ENCODE measurements at places on chromosomes 6 and 20.

DNA sequence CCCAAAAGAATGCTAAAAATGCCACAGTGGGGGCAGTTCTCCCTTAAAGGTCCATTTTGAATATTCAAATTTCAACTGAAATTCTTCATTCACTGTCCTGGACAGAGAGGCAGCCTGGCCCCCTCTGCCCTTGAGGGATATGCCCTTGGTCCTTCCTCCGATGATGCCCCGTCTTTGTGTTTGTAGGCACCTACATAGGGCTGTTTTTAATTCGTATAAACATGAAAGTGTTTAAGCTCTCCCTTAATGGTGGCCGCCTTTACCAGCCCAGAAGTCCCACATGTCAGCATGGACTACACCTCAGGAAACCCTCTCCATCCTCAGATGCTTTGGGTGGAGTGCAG is 70.2 kb downstream of the SSR1 start:
- no peak for DNase-seq

- no peak for DNase-seq
These were observed 49.2 kb downstream of the CDKAL1 start for GRCh38 chr6:20583444-20583800.

DNA sequence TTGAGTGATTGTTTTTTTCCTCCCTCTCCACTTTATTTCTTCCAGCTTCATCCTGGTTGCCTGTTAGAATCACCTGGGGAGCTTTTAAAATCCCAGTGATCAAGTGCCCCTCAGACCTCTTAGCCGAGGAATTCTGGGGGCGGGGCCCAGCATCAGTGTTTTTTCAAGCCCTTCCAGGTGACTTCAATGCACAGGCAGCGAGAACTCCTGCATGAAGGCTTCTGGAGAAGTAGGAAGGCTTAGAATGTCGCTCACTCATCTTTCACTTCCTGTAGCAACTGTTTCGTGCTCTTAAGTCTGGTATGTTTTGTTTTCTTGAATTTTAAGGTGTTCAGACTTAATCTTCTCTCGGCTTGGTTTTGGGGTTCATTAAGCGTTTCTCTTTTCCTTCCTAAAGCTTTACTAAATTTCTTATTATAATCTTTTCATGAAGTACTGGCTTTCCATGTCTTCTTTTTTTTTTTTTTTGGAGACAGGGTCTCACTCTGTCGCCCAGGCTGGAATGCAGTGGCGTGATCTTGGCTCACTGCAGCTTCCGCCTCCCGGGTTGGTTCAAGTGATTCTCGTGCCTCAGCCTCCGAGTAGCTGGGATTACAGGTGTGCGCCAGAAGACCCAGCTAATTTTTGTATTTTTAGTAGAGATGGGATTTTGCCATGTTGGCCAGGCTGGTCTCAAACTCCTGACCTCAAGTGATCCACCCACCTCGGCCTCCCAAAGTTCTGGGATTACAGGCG is 30.9 kb upstream of the TULP1 start:
- no peak for DNase-seq

DNA sequence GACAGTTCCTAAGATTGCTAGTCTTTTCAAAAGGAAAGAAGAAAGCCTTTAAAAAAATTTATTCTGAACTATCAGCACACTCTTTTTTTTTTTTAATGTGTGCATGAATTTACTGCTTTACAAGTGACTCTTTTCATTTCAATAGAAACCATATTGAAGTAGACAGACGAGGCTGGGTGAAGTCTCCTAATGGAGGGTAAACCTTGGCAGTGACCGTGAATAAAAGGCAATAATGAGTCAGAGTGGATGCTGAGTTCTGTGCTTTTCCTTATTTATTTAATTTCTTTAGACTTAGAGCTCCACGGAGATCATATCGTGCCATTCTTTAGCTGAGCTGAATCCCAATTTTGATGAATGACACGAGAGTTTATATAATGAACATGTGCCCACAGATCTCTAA is 196.9 kb downstream of the PRL start:
- no peak for DNase-seq

DNA sequence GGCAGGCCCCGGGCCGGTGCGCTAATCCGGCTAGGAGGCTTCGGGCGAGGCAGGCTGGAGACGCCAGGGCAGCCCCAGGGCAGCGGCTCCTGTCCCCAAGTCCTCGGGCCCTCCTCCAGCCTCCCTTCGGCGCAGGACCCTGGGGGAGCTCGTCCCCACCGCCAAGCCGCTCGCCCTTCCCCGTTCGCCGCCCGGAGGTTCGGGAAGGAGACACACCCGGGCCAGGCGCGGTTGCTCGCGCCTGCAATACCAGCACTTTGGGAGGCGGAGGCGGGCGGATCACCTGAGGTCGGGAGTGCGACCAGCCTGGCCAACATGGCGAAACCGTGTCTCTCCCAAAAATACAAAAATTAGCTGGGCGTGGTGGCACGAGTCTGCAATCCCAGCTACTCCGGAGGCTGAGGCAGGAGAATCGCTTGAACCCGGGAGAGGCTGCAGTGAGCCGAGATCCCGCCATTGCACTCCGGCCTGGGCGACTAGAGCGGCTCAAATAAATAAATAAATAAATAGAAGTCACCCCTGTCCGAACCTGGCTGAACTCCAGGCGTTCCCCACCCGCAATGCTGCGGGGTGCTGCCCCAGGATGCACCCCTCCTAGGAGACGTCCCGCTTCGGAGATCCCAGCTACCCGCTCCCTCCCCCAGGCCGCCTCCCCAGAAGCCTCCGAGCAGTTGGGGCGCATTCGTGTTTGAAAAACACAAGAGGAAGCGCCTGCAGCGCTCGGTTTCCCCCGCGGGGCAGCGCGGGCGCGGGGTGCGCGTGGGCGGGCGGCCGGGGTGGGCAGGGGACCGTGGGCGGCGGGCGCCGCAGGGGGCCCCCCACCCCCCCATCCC is 27.5 kb downstream of the SERPINB9 start:
- peak; percentile 13 for DNase-seq

DNA sequence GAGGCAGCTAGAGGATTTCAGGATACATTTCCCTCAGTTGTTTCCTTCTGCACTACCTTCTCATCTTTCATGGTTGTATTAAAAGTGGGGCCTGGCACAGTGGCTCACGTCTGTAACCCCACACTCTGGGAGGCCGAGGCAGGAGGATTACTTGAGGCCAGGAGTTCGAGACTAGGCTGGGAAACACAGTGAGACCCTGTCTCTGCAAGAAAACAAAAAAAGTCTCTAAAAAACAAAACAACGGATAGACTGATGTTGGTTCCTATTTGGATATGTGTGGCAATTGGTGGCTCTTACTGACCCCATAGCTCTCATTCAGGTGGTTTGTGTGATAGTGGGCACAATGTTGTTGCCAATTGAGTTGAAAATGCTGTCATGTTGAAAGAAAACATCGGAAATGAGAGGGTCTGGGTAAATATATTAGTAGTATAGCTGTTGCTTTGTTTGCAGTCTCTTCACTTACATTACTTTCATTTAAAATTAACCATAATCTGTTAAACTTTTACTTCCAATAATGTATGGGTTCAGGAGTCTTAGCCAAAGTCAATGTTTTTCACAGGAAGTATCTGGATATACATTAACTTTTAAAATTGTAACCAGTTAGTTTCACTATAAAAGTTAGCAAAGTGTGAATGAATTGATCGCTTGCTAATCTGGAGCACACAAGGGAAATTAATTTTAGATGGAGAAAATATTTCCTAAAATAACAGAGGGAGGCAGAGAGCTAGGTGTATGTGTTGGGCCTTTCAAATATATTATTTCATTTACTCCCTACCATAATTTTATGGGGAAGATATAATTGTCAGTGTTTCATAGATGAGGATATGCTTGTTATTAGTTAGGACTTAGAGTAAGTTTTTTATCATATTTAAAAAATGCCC is 31.1 kb downstream of the UTRN start:
- DNase-seq = no peak

DNA sequence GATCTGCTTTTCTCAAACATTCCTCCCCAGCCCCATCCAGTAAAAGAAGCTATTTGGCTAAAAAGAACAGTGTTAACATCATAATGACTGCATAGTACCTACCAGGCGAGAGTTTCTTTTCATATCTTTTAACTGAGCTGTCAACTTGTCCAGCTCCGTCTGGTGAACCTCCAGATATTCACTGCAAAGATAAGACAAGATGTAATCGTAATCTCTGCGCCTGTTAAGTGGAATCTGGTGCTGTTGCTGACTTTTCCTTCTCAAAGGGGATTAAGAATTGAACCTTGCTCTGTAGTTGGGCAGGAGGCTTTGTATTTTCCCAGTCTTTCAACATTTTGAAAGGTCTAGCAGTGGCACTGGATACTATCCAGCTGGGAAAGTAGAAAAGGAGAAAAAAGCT is 63.0 kb downstream of the RIPOR2 start:
- no peak for DNase-seq

DNA sequence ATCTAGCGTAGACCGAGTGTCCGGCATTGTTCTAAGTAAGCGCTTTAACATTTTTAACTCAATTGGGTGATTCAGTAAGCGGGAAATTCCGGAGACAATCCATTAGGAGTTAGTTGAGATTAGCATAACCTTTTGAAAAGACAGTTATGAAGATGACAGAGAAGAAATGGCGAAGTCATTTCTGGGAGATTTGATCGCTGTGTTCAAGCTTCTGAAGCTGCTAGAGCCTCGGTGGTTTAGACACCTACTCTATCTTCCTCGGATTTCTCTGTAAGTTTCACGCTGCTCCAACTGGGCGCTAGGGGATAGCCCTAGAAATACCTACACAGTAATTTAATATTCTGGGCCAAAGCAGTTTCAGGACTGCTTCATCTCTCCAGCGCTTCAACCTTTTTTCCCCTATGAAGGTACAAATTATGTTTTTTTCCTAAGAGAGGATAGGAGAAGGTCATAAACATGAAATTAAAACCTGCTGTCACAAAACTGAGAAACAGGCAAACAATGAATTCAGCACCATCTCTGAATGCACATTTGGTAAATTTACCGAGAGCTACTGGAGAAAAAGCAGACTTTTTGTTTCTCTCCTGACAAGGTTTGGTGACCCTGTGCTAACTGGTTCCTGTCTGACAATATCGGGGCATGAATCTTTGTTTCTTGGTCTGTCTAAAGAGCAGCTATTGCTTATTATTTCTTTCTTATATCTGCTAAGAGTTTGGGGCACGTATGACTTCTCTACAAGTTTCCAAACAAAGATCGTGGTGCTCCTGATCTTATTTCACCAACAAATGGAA is 22.4 kb downstream of the ZNF311 start:
- peak; percentile 71 for DNase-seq

GRCh38 chr6:106300944-106301343 is 24.6 kb downstream of the ATG5 start:
- no peak for DNase-seq

- no peak for DNase-seq
These were observed 8.7 kb upstream of the TENT5A start for GRCh38 chr6:81761197-81761596.

- DNase-seq = no peak
These were observed 442.0 kb upstream of the SOX4 start for GRCh38 chr6:21151530-21151929.

GRCh38 chr20:59984541-59984940 is 26.3 kb downstream of the CDH26 start:
- DNase-seq = no peak

DNA sequence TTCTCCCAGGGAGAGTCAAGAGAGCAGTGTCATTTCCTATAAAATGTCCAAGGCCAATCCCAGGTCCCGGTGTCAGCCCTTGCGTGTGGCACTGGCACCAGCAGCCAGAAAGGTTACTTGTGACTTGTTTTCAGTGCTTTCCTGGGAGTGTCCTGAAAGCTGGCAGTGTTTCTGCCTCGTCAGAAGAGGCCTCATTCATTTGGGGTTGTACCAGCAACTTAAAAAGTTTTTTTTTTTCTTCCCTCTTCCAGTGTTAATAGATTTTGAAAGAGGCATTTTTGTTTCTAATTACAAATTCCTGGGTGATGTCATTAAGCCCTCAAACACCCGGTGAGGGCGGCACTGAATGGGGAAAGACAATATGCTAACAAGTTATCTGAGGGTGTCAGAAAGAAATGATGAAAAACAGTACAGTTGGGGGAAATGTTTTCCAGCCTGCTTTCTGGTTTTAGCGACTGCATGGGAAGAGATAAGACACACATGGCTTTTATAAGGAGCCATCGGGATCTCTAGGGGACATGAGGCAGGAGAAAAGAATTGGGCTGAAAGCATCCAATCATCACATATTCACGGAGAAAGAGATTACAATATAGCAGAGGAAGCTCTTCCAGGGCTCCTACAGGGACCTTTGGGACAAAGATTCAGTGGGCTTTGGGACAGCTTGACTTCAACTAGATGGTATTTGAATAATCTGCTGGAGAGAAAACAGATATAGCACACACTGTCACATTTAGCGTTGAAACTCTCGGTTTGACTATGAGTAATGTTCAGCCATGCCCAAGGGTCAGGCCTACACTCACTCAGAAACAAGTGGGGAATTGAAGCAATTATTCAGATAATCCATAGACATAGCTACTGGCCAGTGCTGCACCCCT is 153.0 kb downstream of the BCAS1 start:
- peak; percentile 63 for DNase-seq

DNA sequence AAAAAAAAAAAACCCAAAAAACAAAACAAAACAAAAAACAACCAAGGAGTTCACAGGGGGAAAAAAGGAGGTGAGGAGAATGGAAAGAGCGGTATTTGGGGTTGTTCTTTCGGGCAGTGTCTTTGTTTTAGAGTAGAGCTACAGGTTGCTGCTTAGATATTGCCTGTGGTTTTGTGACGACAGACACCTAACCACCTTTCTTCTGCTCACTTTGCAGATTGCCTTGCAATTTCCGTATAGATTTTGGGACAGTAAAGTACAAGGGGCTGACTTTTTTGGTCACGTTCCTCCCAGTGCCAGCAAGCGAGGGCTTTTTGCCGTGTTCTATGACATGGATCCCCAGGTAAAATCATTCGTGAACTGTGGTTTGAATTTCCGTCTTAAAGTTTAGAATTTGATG is 50.9 kb downstream of the DEK start:
- no peak for DNase-seq

DNA sequence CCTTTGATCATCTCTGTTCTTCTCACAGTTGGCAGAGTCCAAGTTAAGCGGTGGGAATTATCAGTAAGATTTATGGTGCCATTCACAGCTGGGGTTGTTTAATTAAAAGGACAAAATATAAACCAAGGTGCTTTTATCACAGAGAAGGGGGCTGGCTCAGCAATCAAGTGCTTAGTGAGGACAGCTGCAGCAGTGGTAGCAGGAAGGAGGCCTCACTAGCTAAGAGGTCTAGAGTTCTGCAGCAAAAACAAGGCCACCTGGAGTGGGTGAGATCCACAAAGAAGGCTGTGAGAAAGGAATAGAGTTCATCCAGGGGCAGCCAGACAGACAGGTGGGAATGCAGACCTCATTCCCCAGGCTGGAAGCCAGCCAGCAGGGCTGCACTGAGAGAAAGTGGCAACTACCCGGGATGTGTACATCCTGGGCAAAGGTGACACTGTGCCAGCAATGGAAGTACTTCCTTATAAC is 37.1 kb downstream of the PIGU start:
- DNase-seq = no peak

GRCh38 chr6:166629628-166630027 is 2.6 kb upstream of the RPS6KA2 start:
- DNase-seq = peak; percentile 80

Data from brain microvascular endothelial cell (primary cell).